ENCODE measurements at places on chromosomes 4 and X.

DNA sequence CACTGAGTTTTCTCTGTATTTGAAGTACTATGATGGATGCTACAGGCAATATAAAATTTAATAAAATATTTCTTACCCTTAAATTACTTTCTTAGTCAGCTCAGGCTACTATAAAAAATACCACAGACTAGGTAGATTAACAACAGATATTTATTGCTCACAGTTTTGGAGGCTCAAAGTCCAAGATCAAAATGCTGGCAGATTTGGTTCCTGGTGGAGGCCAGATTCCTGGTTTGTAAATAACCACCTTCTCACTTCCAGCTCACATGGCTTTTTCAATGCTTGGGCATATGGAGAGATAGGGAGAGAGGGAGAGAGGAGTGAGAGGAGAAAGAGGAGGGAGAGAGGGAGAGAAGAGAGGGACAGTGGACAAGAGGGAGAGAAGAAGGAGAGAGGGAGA is 24.5 kb upstream of the PACRGL start:
- no peak for DNase-seq

DNA sequence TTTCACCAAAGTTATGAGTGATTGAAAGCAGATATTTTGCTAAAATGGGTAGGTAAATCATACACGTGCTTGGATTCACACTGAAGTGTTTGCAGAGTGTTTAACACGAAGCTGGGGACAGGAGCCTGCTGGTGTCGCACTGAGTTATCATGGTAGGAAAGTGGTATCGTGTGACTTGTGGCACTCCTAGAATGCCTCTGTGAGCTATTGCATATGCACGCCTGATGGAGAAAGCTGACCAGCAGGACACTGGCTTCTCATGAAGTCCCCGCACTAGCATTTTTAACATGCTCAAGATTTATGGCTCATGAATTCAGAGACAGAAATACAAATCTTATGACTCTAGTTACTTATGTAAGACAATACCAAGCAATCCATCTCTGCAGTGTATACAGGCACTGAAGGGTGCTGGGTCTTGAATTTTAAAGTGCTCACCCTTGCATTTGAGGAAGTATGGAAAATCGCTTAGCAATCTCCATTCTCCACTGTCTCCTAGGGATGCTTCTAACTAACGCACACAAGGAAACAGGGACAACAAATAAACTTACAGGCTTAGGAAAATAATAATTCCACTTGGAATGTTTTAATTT is 19.8 kb downstream of the VCX3B start:
- DNase-seq = no peak

DNA sequence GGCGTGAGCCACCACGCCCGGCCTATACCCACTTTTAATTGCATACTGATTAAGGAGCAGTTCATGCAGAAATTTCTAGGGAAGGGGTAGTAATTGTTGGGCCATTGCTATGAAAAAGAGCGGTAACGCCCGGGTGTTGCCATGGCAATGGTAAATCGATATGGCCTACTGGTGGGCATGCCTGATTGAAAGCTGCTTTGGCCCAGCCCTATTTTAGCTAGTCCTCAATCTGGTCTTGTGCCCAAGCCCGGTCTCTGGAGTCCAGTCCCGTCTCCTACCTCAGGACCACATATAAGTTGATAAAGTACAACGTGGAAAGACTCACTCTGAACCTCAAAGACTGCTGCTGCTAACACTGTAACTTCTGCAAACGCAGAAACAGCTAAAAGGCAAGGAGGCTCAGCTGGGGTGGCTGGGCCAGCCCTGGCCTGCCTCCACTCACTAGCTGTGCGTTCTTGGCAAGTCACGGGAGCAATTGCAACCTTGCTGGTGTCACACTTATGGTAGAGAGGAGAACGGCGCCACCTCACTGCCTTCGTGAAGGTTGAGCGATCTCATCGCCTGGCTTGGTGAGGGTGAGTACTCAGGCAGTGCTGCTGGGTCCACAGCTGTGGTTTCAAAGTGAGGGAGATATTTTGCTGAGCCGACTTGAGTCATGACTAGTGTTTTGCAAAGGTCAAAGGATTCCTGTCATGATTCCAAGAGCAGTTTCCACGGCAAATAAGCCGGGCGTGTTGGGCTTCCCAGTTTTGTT is 57.0 kb upstream of the GRPEL1 start:
- DNase-seq = no peak

GRCh38 chrX:74579597-74580198 is 34.7 kb downstream of the RLIM start:
- DNase-seq = no peak

DNA sequence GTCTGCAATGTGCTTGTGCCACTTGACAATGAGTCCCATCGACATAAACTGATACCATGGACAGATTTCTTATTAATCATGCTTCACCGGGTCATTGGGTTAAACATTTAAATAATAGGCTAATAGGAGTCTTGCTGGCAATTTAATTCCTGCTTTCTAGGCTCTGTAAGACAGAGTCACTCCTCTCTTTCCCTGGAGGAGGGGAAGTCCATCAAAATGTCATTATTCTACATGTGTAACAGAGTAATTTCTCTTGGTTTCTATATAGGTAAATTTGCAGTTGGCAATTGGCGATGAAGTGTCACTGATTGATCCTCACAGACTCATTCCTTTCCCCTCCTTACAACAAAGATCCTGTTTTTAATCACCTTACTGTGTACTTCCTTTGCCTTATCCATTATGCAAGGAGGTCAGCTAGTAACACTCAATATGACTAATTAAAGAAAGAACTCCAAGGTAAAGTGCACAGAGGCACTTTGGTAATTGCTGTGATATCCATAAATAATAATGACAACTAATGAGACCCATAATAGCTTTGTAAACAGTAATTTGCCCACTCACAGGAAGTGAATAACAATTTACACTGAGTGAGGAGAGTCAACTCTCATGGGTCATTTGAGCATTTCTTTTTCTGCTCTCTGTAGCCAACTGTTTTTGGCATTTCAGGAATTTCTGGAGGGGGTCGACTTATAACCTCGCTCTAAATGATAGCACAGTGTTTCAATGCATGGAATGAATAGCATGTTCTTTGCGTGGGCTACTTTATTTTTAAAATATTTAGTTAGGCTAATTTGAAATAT is 184.0 kb downstream of the UGT8 start:
- DNase-seq = no peak

DNA sequence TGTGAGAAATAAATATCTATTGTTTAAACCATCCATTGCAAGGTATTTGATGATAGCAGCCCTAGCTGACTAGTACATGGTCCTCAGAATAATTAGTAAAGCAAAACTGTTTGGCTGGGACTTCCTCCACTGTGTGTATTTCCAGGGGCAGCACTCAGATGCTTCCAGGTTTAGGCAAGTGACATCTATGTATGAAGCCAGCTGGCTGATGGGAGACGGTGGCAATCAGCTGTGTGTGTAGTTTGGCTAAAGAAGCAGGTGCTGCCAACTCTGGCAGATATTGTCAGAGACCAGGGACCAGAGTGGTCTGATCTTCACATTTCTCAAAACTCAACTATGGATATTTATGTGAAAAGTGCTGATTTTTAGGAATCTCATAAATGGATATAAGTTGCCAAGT is 19.1 kb downstream of the HS3ST1 start:
- no peak for DNase-seq

DNA sequence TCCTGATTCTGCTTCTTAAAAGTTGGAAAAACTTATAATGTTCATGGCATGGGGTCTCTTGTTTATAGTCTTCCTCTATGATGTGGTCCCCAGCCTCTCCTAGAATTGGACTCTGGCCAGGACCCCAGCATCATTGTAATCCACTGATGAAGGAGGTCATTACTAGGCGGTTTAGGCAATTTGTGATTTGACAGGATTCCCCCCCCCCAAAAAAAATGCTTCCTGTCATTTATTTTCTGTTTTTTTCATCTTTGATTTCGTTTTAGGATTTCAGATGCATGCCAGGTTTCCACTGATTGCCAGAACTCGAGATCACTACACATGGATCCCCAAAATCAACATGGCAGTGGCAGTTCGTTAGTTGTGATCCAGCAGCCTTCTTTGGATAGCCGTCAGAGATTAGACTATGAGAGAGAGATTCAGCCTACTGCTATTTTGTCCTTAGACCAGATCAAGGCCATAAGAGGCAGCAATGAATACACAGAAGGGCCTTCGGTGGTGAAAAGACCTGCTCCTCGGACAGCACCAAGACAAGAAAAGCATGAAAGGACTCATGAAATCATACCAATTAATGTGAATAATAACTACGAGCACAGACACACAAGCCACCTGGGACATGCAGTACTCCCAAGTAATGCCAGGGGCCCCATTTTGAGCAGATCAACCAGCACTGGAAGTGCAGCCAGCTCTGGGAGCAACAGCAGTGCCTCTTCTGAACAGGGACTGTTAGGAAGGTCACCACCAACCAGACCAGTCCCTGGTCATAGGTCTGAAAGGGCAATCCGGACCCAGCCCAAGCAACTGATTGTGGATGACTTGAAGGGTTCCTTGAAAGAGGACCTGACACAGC is 4.9 kb downstream of the SPRY1 start:
- no peak for DNase-seq

DNA sequence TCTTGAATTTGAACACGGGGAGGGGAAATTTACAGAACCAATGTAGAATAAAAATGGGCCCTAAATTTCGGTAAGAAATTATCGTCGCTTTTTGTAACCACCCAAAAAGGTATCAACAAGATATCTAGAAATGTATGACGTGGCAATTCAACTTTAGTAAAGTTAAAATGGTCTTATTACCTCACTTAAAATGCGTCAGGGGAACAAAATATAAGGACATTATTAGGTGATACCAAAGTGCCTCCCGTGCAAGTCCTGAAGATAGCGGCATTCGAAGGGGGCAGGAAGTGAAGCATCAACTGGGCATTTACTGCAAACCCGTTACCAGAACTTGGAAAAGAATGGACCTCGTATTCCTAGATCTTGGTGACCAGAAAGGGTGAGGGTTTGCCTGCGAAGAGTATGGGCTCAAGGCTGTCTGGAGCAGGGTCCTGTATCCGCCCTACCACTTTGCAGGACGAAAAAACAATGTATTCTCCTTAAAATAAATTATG is 980 bp downstream of the AP1S2 start:
- no peak for DNase-seq

DNA sequence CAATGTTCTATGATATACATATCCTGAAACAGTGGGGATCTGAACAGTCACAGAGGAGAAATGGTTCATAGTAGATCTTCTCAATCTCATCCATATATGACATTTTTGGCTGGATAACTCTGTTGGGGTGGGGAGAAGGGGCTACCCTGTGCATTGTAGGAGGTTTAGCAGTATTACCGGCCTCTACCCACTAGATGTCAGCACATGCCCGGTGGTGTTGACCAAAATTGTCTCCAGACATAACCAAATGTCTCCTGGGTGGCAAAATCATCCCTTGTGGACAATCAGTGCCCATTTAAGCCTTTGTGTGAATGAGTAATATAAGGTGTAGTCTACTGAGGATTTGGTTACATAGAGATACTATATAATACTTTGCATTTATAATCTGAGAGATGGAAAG is 89.9 kb downstream of the PLS3 start:
- DNase-seq = no peak

- no peak for DNase-seq
These were observed 5.7 kb downstream of the MAGEE1 start for GRCh38 chrX:76433219-76433618.

- no peak for DNase-seq
These were observed 210.9 kb downstream of the GRID2 start for GRCh38 chr4:92514627-92515026.

DNA sequence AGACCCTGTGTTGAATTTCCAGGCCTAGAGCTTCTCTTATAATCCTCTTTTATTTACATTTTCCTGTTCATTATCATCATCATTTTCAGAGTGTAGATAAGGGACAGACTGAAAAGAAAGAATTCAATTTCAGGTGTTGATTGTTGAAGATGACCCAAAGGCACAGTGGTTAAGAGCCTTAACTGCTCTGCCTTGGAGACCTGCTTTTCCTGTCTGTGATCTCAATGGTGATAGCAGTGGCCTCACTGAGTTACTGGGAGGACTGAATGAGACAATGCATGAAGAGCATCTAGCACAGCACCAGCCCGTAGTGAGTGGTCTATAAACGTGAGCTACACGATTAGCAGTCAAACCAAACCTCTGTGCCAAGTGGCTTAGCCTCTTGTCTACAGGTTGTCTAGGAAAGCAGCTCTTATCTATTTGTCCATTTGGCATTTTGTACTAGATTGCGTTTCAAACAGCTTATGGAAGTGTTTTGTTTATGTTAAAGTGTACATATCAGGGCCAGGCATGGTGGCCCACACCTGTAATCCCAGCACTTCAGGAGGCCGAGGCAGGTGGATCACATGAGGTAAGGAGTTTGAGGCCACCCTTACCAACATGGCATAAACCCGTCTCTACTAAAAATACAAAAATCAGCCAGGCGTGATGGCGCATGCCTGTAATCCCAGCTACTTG is 41.5 kb downstream of the SETD7 start:
- DNase-seq = no peak

DNA sequence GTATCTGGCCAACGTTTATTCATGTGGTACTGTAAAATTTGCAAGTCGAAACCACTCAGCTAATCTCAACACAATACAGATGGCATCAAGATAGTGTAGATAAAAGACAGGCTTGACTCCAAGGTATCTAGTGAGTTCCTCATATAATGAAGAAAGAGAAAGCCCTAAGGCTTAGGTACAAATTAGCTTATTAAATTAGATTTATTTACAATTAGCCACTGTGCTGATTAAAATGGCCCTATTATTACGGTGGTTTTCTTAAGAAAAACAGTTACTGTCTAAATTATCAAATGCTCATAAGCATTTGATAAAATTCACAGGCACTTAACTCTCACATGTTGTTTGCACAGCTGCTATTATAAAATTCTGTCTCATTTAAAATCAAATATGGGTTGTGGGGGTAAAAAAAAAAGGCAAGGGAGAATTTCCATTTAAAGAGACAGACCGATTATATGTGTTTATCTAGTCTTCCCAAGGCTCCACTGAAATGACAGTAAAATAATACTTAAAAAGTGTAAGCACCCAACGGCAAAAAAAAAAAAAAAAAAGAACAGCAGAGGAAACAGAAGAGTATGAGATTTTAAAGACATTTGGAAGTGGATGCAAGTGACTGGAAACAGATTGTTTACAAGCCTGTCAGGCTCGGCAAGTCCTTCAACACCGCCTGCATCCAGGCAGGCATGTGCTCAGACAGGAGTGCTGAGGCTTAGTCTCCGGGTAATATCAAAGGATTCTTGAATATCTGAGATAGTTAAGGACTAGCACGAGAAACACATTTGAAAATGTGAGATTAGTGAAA is 55.1 kb downstream of the FAM13A start:
- no peak for DNase-seq

DNA sequence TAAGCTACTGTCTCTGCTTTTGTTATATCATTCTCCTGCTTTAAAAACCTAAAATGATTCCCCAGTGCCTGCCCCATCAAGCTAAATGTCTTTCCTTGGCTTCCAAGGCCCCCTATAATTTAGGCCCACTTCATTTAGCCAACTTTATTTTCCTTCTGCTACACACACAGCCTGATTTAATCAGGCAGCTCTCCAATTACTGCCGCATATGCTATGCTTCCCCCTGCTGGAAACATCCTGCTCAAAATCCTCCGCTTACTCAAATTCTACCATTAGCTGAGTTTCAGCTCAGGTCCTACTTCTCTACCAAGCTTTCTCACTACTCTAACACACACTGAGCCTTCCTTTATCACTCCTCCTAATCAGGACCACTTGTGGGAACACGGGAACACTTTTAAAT is 17.0 kb downstream of the LAMP2 start:
- DNase-seq = no peak

Measured in activated naive CD8-positive, alpha-beta T cell treated with anti-CD3 and anti-CD28 coated beads, Interleukin-2, amount 50 U/mL, for 16 hours (primary cell).